Astrocyte (in vitro differentiated cells and primary cell): ENCODE measurements at places on chromosomes 13 and 19.

GRCh38 chr13:50580684-50581305 lies 262.7 kb downstream of the DLEU7 start:
- DNase-seq: peak; percentile 98

- DNase-seq: no peak
These were observed 219.1 kb downstream of the MTUS2 start for GRCh38 chr13:29039212-29039611.

GRCh38 chr13:111929036-111929616 lies 137.8 kb upstream of the SOX1 start:
- no peak for DNase-seq

GRCh38 chr13:110407021-110407420 lies 99.9 kb downstream of the COL4A2 start:
- no peak for DNase-seq

DNA sequence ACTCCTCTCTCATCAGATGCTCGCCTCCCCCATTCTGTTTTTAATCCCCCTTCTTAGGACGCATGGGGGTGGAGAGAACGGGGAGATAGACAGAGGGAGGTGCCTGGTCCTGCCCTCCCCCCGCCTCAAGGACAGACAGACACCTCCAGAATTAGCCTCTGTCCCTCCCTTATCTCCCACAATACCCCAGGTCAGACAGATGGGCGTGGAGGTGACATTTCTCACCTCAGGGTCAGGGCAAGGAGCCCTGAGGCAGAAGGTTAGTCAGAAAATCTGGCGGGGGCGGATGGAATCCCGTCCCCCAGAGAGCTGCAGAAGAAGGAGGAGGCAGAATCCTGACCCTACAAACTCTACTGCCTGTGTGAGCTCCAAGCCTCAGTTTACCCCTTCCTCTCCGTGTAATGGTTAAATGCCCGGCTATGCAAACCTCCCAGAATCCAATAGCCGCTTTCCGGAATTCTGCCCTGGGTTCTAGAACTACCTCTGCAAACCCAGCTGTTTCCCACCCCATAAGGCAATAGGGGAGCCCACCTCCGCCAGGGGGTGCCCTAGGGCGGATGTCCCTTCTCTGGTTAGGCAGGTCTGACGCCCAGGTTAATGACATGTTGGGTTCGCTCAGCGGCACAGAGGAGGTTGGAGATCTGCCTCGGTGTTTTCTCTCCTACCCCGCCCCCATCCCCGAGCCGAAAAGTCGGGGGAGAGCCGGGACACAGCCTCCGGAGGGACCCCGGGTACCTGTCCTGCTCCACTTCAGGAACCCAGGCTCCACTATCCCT lies 900 bp downstream of the PPP1R13L start:
- DNase-seq: no peak

DNA sequence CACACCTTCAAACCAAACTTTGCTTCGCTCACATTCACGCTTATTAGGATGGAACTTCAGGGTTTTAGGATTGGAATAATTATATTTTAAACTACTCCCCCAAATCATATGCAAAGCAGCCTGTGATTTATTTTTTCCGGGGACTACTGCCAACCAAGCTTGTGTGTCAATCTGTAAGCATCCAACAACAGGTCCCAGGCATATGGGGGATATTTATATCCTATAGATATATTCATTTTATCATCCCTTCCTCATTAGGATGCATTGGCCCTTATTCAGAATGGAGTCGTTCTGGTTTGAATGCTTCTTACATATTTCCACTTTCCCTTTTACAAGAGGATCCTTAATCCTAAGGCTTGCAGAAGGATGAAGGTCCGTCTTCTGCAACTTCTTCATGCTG lies 8.8 kb upstream of the C19orf84 start:
- no peak for DNase-seq

DNA sequence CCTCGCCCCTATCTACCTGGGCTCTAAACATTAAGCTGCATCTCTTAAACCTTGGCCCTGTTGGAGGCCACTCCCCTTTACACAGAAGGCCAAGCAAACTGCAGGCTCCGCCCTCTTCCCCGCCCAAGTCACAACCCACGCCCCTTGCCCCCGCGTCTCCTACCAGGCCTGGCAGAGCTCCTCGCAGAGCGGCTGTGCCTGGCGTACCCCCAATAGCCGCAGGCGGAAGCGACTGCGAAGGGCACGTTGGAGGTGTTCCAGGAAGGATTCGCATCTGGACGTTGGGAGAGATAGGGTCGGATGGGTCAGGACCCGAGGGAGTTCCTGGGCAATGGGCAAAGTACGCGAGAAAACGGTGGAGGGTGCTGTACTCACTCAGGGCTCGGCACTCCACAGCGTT lies 5.9 kb downstream of the RTBDN start:
- DNase-seq: no peak

DNA sequence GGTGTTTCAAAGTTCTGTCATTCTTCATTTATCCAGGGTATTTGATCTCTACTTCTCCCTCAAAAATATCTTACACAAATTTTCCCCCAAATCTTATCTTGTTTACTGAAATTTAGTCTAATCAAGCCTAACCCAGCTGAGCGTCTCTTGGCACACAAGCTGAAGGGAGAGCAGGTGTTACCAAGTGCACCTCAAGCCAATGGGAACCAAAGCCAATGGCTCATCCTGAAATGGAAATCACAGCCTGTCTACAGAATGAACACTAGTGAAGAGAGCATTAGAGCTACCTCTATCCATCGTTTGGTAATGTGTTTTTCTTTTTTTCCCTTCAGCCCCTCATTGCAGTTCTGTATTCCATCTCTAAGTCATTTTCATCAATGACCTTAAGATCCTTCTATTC lies 1350.8 kb downstream of the OLFM4 start:
- DNase-seq: no peak

DNA sequence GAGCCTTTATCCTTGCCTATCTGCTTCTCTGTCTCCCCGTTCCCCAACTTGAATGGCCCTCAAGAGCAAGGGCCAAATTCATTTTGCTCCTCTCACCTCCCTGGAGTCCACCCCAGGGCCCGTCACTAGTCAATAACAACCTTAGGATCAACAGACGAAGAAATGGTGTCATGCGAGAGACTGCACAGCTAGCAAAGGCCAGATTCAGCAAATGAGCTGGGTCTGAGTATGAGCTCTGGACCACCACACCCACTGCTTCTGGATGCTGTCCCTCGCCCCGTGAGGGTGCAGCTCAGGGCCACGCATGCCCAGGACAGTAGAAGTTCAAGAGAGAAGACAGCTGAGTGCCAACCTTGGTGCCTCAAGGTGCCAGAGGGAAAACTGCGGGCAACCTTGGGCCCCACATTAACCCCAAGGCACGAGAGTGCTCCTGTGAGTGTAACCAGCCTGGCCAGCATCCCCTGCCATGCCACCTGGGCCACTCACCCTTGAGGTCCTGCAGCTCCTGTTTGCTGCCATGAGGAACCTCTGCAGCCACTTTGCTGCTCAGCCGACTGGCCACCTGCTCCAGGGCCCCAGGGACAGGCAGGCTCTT lies 11.8 kb upstream of the AKAP8L start:
- DNase-seq: no peak

GRCh38 chr19:5478241-5478924 lies 23.2 kb downstream of the ZNRF4 start:
- no peak for DNase-seq

- DNase-seq: no peak
These were observed 24.5 kb downstream of the RDH8 start for GRCh38 chr19:10037809-10038208.

DNA sequence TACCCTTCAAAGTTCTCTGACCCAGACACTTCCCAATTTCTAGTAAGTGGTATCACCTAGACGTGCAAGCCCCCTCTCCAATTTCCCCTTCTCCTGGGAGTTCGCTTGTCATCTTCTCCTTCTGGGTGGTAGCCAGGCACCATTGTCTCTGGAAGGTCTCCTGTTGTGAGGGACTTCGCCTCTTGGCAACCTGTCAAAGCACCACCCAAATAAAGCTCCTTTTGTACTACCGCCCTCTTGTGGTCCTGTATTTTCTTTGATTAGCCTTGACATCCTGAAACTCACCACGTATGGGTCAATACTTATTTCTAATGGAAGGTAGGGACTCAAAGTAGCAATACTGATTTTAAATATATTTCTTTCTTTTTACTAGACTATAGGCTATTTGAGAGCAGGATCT lies 8.2 kb downstream of the GPC5 start:
- DNase-seq: peak; percentile 21

- no peak for DNase-seq
These were observed 139.3 kb upstream of the ZNF507 start for GRCh38 chr19:32206065-32206464.

DNA sequence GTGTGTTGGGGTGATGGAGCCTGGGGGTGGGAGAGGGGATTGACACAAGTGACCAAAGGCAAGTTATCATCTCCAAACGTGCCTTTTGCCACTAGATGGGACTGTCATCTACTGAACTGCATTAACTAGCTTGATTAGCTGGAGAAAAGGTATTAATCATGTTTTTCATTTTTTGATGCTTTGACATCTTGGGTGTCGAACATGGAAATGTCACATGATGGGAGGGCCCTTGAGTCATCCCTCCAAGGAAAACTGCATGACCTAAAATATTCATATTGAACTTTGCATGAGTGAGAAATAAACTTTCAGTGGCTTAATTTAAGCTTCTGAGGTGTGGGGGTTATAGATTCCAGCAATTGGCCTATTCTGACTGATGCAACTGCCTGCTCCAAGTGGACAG lies 73.3 kb downstream of the ALOX5AP start:
- no peak for DNase-seq

DNA sequence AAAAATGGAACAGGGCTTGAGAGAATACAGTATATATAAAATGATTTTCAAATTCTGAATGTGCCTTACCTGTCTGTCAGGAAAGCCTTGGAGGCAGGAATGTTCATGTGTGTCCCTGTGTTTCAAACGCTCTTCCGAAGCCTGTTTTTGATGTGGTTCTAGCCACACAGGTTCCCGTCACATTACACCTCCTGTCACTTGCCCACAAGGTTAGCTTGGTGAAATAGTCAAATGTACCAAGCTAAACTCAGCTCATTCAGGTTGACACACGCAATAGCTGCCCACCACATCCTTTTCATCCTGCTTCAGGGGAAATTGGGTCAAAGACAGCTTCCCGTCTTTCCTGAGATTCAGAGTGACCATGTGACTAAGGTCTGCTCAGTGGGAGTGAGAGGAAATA lies 574.0 kb downstream of the EFNB2 start:
- no peak for DNase-seq

DNA sequence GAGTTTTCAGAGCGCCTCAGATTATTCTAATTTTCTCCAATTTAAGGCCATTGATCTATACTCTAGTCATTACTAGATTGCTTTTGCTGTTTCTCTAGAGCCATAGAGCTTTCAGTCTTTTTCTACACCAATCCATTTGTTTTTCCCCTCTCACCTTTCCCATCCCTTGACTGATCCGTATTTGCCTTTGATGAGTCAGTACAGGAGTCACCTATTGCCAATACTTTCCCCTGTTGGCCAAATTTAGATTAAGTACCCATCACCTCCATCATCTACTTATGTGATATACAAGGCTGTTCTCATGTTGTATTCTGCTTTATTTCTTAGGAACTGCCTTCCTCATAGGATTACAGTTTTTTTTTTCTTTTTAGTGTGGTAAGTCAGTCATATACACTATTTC lies 463.2 kb downstream of the KLF12 start:
- no peak for DNase-seq

- no peak for DNase-seq
These were observed 700 bp downstream of the ZNF816 start for GRCh38 chr19:52961981-52962380.

DNA sequence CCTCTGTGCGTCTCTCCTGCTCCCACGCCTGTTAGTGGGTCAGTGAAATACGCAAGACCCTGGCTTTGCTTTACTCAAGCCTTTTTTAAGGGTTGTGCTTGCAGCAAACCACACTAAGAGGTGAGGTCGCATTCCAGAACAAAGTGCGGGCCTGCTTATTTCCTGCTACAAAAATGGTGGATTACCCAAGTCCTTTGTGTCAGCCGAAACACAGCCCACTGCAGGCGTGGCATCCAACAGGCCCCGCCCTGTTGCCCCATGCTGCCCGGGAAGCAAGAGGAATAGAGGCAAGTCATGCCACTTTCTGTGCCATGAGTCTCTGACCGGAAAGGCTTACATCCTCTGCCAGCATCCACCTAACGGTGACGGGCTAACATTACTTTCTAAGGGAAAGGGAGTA lies 7.7 kb upstream of the IRS2 start:
- DNase-seq: no peak

GRCh38 chr19:21432590-21432989 lies 35.7 kb downstream of the ZNF493 start:
- DNase-seq: no peak

- DNase-seq: no peak
These were observed 4.9 kb upstream of the OR10H2 start for GRCh38 chr19:15722956-15723355.

GRCh38 chr19:11361037-11361770 lies 6.0 kb downstream of the PLPPR2 start:
- DNase-seq: no peak

DNA sequence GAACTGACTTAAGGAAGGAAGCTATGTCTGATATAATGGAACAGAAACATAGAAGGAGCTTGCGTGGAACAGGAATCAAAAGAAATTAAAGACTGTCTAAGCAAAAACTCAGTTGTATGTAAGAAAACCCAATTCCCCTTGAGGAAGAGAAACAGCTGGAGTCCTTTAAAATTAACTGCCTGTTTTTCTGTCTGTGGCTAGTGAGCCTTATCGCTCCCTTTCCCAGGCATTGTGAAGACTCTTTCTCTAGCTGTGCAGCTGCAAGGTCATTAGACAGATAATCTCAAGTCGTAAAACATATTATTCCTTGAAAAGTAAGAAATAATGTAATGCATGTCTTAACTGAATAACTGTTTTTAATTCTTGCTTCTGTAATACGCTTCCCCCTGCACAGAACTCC lies 39.7 kb upstream of the IGSF23 start:
- DNase-seq: no peak

DNA sequence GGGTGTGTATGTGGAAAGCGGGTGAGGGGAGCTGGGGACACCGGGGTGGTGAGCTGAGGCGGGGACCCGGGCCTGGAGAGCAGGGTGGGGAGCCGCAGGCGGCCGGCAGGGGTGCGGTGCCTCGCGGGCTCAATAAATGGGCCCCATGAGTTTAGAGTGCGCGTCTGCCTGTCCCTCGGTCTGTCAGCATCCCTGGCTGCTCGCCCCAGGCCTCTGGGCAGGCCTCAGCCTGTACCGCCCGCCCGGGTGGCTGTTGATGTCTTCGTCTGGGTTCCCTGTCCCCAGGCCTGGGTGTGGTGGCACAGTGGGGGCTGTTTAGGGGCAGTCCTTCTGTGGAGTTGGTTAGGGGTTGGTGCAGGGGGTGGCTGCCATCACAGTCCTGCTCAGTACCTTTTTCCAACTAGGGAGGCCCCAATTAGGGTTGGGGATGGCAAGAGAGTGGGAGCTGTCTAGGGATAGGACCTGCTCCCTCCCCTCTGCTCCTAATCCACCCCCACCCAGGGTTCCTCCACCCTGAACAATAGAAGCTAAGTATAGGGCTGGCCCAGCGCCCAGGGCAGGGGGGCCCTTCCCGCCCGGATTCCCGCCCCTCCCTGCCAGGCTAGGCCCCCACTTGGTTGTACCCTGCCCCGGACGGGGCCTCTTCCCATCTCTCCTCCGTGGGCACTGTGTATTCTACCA lies 12.2 kb downstream of the CIC start:
- DNase-seq: no peak

- DNase-seq: no peak
These were observed 9.5 kb downstream of the MEF2B start for GRCh38 chr19:19160461-19161035.
